ENCODE measurements at places on chromosomes 13 and 19.

- DNase-seq, result no peak
Measured at GRCh38 chr19:35272122-35272719, 3.5 kb downstream of the USF2 start.

DNA sequence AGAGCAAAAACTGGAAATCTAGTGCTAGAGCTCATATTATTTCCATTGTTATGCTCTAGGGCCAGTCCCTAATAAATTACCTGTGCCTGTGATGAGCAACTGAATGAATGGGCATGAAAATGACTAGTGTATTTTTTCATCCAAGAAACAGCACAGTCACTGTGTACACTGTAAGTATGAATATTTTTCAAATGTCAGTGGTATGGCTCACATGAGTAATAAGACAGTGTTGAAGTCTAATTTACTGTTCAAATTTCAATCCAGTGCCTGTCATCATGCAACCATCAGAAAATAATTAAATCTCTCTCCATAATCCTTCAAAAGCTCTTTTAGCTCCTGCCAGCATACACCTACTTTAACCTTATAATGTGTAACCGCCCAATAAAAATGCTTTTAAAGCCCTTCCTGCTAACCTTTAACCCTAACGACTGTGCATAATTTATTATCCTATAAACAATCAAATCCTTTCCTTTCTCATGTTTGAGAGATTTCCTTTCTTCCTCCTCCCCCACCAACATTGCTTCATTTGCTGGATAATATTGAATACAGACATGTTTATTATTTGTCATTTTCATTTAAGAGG is 378.3 kb downstream of the GPC5 start:
- DNase-seq, result no peak

GRCh38 chr13:98285852-98286594 is 109.0 kb upstream of the RNF113B start:
- peak; percentile 74 for DNase-seq

- no peak for DNase-seq
Measured at GRCh38 chr19:3514930-3515329, 8.8 kb downstream of the FZR1 start.

DNA sequence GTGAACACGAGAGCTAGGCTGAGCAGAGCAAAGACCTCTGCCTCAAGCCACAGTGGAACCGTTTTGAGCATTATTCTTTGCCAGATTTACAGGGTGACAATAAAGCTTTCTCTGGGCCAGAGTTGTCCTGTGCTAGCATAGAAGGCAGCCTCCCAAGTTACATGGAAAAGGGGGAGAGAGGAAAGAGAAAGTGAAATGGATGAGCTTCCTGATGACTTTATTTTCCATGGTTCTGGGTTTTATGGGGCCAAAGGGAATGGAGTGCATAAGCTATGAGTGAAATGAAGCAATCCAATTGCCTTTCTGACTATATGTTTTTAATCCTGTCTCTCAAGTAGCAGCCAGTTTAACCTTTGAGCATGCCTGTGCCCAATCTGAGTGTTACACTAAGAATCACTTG is 428.4 kb downstream of the COG6 start:
- DNase-seq, result no peak

- no peak for DNase-seq
Measured at GRCh38 chr19:55591555-55591954, 7.8 kb downstream of the FIZ1 start.

DNA sequence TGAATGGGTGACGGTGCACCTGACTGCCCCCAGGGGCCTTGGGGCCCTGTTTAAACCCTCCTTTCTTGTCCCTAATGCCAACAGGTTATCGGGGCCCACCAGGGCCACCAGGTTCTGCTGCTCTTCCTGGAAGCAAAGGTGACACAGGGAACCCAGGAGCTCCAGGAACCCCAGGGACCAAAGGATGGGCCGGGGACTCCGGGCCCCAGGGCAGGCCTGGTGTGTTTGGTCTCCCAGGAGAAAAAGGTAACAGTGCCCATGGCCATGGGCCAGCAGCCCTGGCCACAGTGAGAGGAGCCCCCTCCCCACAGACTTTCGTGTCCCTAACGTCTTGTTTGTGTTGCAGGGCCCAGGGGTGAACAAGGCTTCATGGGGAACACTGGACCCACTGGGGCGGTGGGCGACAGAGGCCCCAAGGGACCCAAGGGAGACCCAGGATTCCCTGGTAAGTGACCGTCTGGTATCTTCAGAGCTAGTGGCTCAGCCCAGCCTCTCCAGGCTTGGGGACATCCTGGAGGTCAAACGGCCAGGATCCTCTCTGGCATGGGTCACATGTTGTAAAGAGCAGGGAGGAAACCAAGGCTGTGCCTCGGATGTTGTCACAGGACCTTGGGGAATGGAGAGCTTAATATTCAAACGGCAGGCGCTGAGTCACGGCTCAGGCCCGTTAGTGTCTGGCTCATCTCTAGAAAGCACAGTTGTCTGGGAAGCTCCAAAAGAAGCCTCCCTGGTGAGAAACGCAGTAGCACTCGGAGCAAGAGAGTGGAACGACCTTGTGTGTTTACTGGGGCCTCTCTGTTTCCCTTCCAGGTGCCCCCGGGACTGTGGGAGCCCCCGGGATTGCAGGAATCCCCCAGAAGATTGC is 58.3 kb downstream of the RAB20 start:
- DNase-seq, result no peak

GRCh38 chr19:29287061-29287460 is 74.1 kb upstream of the UQCRFS1 start:
- peak; percentile 41 for DNase-seq

- peak; percentile 53 for DNase-seq
Measured at GRCh38 chr13:75357576-75358289, 124.2 kb downstream of the TBC1D4 start.
